ENCODE measurements at places on chromosomes 2 and 18. TPM values are rescaled to one million over a fixed set of nuclear protein-coding genes. Genes with fewer than 3 reads are reported as not detected.

- no peak for DNase-seq
Measured at GRCh38 chr2:66982766-66983165, 414.4 kb upstream of the ETAA1 start.

DNA sequence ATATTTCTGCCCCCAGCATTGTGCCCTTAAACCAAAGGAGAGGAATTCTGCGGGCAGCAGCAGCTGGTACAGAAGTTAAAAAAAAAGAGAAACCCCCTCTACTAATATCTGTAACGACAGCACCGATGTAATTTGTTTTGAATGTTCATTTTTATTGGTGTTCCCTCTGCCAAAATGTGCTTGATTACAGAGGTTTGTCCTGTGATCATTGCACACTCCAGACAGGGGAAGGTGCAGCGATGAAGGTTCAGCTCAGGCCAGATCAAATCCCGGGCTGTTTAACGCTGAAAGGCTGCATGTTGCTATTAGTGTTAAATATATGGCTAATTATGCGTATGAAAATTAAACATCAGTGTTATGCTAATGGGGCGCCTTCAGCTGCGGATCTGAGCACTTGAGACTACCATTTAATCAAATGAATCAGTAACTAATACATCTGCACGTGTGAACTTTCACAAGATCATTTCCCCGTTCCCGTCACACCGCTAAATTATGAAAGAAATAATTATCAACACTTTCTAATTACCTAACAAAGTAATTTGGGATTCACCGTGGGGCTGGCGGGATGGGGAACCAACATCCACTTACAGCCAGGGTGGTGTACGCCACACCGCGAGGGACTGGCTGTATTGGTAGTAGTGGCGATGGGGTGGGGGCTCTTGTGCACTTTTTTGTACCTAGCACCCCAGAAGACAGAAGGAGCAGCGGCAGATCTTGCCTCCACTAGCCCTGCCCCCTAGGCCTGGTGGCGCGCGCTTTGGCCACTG, 1.5 kb upstream of the DLX1 start:
- DNase-seq: no peak

DNA sequence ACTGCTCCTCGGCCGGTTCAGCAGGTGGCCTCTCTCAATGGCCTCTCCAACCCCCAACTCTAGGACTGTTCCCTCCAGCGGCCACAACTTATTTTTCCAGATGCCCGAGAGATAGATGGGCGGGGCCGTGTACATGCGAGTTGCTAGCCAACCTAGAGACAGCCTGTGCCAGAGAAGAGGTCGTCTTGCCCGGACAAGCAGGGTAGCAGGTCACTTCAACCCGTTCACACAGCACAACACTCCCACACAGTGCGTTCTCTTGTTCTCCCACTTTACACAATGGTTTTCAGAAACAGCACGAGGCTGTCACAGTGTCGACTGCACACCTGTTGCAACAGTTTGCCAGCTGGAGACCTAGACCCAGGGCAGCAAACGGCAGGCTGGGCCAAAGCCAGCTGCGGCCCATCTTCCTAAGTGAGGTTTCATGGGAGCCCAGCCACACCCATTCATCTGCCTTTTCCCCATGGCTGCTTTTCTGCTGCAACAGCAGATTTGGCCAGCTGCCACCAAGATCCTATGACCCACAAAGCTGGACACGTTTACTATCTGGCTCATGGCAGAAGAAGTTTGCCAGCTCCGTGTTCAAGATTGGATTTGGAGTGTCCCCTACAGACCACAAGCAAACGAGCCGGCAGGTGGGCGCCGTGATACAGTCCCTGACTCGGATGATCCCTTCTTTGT, 7.3 kb upstream of the PRLH start:
- peak; percentile 87 for DNase-seq

DNA sequence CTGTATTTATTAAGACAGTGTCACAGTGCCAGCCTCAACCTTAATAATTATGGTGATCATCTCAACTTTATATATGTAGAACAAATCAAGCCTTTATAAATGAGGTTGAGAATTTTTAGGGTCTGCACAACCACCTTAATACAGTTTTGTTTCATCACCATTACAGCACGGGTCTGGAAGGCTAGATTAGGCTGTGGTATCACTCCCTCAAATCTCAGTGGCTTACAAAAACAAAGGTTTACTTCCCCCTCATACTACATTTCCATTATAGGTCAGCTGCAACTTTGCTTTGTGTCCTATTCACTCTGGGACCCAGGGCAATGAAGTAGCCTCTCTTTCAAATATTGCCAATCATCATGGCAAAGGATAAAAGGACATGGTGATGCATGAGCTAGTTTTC, 23.3 kb upstream of the USP14 start:
- no peak for DNase-seq

DNA sequence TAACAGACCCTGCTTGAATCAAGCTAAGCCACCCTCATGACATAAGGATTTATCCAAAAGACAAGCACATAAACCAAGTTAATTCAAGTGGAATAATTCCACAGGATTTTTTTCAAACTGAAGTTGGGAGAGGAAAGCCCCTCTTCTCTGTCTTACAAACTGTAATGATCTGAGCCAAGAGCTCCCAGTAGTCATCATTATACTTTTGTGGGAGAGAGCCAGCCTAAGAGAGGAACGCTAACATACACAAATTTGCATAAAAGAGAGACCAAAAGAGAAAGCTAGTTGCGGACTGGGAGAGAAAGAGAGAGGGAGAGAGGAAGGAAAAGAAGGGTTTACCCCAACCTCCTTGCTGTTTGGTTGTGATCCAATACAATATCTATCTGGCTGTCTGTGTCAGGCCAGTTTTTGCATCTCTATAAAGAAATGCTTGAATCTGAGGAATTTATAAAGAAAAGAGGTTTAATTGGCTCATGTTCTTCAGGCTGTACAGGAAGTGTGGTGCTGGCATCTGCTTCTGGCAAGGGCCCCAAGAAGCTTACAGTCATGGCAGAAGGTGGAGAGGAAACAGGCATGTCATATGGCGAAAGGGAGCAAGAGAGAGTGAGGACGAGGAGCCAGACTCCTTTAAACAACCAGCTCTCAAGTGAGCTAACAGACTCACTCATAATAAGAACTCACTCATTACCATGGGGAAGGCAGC, 20.8 kb upstream of the PUM2 start:
- DNase-seq: no peak

- DNase-seq: no peak
Measured at GRCh38 chr2:105886687-105887086, 142.0 kb downstream of the NCK2 start.

DNA sequence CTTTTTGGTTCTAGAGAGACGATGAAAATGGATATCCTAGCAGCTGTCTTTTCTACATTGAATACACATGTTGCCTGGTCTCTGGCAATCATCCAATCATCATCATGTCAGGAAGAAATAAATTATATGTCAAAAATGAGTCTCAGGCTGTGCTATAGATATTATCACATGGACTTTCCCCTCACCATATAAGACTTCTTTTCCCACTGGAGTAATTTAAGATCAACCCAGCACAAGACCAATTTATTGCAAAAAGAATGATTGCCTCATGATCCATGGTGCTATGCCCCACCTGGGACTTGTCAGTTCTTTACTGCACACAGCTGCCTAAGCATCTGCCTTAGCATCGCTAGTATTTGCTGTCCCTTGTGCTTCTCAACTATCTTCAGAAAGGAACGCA, 783.7 kb upstream of the TMEFF2 start:
- DNase-seq: no peak

GRCh38 chr2:67268797-67269196, 128.3 kb upstream of the ETAA1 start:
- no peak for DNase-seq

- no peak for DNase-seq
Measured at GRCh38 chr2:11340717-11341116, 3.7 kb downstream of the ROCK2 start.

GRCh38 chr2:205869439-205869838, 187.1 kb downstream of the NRP2 start:
- DNase-seq: no peak

GRCh38 chr18:70036771-70037347, 89.2 kb upstream of the CD226 start:
- DNase-seq: peak; percentile 72

- DNase-seq: peak; percentile 29
Measured at GRCh38 chr2:202758604-202759003, 113.0 kb downstream of the ICA1L start.

DNA sequence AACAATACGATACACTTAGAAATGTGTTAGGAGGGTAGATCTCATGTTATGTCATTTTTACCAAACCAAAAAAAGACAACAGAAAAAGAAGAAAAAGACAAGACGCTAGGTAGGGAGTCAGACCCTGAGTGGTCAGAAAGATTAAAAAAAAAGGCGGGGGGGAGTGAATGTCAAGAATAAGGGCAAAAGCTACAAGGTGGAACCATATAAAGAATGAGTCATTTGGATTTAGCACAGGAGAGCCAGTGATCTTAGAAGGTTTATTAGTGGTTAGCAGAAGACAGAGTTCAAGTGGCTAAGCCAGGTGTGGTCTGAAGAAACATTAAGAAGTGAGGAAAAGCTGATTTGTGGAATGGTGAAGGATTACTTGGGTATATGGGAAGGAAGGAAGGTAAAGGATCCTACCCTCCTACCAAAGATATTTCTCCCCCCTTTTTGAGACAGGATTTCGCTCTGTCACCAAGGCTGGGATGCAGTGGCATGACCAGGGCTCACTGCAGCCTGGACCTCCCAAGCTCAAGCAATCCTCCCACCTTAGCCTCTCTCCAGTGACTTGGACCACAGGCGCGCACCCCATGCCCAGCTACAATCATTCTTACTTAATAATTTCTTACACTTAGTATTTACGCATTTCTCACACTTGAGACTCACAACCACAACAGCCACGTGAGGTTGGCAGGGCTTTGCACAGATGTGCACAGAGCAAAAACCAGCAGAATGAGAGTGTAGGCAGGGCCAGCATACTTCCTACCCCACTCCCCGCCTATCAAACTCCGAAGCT, 2.6 kb downstream of the DSC2 start:
- DNase-seq: no peak

The RNF152 gene
- 22.3 TPM for total RNA-seq

The UNC80 gene
- 0.27 TPM for total RNA-seq

The MERTK gene
- total RNA-seq: 36.7 TPM

The RESP18 gene
- not detected for total RNA-seq

The PER2 gene
- 17.6 TPM for total RNA-seq

Measured in thyroid gland (tissue), 4 donors.